ENCODE measurements at places on chromosomes 7 and 10.

DNA sequence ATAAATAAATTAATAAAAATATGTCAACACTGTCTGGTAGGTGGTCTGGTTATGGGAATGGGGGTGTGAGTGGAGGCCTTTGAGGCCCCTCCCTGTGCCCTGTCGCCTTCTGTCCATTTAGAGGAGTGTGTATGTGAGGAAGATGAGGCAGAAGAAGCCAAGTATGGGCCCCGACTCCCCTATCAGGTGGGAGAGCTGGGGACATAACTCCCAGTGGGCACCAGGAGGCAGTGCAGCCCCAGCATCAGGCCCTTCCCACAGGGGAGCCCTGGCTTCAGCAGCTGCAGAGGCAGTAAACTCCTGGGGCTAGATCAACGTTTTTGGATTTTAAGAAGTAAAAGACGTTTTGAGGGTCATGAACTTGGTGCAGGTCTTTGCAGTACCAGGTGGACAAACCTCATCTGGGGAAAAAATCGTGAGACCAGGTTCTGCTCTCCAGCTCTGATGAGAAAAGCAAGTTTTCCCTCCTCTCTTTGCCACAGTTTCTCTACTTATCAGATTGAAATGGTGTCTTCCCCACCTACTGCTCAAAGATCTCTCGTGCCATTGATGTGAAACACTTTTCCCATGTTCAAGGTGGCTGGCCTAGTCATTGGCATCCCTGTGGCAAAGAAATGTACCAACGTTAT is 167.8 kb upstream of the EEPD1 start:
- DNase-seq = peak; percentile 63

DNA sequence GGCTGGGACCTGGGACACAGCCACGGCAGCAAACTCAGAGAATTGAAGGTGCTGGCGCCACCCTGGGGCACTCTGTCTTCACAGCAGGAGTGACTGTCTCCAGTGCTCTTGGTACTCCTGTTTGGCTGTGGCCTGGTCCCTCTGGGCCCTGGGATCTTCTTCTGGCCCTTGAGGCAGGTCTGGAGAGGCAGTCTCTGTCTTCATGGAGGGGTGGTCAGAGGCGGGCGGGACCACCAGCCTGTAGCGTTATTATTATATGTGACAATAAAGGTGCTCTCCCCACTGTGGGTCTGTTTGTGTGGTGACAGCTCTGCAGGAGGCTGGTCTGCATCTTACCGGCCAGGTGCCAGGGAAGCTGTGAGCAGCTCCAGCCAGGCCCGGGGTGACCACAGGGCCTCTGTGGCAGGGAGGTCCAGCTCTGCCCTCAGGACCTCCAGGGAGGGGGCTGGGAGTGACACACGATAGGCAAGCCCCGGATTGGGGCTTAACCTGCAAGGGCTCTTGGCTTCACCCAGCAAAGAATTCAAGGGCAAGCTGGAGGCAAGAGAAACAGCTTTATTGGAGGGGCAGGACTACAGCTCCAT is 70.3 kb downstream of the MYL10 start:
- DNase-seq = no peak

GRCh38 chr10:3772361-3773171 is 12.4 kb downstream of the KLF6 start:
- DNase-seq = no peak

DNA sequence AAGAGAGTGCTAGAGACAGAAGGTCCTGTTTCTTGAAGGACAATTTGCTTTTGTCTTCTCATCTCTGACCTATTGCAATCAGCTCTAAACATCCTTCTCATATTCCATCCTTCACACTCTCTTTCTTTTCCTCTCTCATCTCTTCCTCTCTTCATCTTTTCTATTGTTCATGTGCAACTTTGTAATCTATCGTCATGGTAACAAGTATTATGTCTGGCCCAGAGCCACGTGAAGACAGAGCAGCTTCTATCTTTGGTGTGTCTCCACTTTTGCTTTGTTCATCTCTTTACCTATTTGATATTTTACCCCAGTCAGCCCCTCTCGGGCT is 104.9 kb upstream of the ABCB5 start:
- DNase-seq = no peak

DNA sequence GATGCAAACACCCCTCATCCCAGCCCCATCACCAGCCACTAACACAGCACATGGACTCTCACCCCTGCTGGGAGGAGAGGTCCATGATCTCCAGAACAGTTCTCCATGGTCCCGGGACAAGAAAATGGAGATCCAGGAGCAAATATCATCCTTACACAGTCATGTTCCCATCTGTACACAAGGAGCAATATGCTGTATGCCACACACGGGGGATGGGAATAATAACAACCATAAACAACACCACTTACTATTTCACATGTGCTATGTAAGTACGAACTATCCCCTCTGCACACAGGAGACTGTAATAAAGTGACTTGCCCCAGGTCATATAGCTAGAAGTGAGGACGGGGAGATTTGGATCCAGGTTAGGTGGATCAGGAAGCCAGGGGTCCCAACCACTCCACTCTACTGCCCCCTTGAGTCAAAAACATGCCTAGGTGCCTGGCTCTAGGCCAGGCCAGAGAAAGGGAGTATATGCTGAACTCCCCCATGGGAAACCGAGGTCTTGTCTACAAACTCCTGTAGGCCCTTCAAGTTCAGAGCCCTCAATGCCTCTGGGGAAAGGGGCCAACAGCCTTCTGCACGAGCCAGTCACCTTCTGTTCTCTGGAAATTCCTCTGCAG is 34.1 kb downstream of the LRRC20 start:
- DNase-seq = peak; percentile 48

- no peak for DNase-seq
Measured at GRCh38 chr7:72097226-72097625, 314.9 kb downstream of the CALN1 start.

DNA sequence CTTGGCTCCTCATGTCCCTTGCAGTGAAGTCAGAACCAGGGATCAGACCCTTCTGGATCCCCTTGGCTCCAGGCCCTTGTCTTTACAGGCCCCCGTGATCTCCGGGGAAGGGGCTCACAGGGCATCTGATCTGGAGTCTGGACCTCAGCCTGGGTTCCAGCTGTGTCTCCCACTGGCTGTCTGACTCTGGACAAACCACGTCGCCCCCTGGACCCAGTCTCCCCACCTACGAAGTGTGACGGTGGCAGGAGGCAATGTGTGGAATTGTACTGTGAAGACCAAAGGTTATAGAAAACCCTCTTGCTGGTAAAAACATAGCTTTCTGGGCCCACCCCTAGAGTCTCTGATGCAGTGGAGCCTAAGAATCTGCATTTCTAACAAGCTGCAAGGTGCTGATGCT is 15.5 kb upstream of the C10orf71 start:
- DNase-seq = no peak

DNA sequence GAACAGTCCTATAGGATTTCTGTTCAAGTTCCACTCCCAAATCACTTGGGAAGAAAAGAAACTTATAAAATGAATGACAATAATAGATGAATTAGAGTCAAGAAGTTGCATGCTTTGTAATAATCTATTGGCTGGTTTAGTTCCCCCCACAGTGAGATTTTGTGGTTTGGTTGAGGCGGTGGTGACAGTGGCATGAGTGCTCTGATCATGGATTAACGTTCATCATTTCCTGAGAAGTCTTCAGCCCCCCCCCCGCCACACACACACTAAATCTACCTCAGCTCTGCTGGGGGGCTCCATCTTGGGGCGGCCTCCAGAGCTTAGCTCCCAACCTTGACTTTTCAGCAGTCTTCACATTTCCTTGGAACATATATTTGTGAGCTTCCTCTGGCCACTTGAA is 121.7 kb downstream of the ABCA13 start:
- no peak for DNase-seq

GRCh38 chr7:148704189-148704588 is 5.5 kb downstream of the CUL1 start:
- DNase-seq = no peak

All from cerebellar cortex (tissue), 1 donor.